Right ventricle myocardium superior (tissue), 1 donor: ENCODE measurements at places on chromosomes 11 and 22. TPM values are rescaled to one million over a fixed set of nuclear protein-coding genes. Genes with fewer than 3 reads are reported as not detected.

- no peak for DNase-seq
These were observed 12.5 kb upstream of the TMPRSS6 start for GRCh38 chr22:37121887-37122591.

Gene XKR3
- not detected for total RNA-seq

Gene KRTAP5-7
- total RNA-seq = not detected

- DNase-seq = no peak
These were observed 16.2 kb downstream of the KCNC1 start for GRCh38 chr11:17750801-17751165.

Gene APOL5
- total RNA-seq = not detected

Gene B4GALNT4
- total RNA-seq = 0.94 TPM

Gene TM7SF2
- 72.4 TPM for total RNA-seq

Gene ACTN3
- not detected for total RNA-seq
